ENCODE measurements at places on chromosomes 16 and 17. TPM values are rescaled to one million over a fixed set of nuclear protein-coding genes. Genes with fewer than 3 reads are reported as not detected.
A peak's percentile ranks its signal among the peaks of the same experiment; 100 is the strongest.

The CHST4 gene
- total RNA-seq = not detected

DNA sequence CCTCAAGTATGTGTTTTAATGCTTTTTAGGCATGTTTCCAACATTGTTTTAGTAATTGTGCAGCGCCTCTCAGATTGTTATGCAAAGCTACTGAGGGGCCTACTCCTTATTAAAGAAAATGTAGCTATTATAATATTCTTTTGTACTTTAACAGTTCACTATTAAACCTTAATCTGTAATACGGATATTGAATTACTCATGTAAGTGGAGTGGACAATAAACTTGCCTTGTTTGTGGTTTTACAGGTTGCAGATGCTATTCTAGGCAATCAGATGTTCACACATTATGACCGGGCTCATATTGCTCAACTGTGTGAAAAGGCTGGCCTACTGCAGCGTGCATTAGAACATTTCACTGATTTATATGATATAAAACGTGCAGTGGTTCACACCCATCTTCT is 41.0 kb downstream of the PTRH2 start:
- peak; percentile 73 for DNase-seq

The PRSS33 gene
- total RNA-seq = not detected

DNA sequence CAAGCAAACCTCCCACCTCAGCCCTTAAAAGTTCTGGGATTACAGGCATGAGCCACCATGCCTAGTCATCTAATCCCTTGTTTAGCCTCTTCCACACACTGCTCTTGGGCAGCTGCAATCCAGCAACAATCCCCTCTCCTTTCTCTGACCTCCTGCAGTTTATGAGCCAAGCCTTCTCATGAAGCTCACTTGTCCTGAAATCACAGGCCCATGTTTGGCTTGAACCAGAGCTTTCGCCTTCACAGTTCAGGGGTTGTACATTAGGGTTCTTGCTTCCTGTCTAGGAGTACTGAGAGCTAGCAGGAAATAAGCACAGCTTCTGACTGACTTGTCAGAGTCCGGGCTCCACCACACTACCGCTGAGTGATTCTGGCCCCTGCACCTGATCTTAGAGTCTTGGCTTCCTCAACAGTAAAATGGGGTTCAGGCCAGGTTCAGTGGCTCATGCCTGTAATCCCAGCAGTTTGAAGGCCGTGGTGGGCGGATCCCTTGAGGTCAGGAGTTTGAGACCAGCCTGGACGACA is 16.3 kb downstream of the ERAL1 start:
- peak; percentile 52 for DNase-seq
